ENCODE measurements at places on chromosomes 7 and 10. TPM values are rescaled to one million over a fixed set of nuclear protein-coding genes. Genes with fewer than 3 reads are reported as not detected.

Gene CUL2
- total RNA-seq, result 34.3 TPM

Gene INPP5F
- total RNA-seq, result 11.2 TPM

Gene NFE2L3
- total RNA-seq, result 52.9 TPM

Gene SNCG
- total RNA-seq, result 77.7 TPM

Gene NRP1
- total RNA-seq, result 134 TPM

Gene WDR86
- not detected for total RNA-seq

Gene STEAP1B
- total RNA-seq, result 47.8 TPM

Gene ADAMTS14
- not detected for total RNA-seq

Gene EIF4H
- total RNA-seq, result 398 TPM

Gene ZNF467
- 1.2 TPM for total RNA-seq

Gene CHAT
- total RNA-seq, result not detected

Gene CALCR
- not detected for total RNA-seq

Gene IFIT2
- total RNA-seq, result 5.9 TPM

Gene PRTFDC1
- 9.4 TPM for total RNA-seq

Gene GNGT1
- total RNA-seq, result not detected

All from mammary microvascular endothelial cell (primary cell).